NCI-H1048 (cell line): ENCODE measurements at places on chromosomes 2 and 18.

GRCh38 chr2:169397697-169398096 is 35.4 kb upstream of the LRP2 start:
- no peak for DNase-seq

- DNase-seq = no peak
Measured at GRCh38 chr2:121135168-121135853, 149.7 kb downstream of the TFCP2L1 start.

DNA sequence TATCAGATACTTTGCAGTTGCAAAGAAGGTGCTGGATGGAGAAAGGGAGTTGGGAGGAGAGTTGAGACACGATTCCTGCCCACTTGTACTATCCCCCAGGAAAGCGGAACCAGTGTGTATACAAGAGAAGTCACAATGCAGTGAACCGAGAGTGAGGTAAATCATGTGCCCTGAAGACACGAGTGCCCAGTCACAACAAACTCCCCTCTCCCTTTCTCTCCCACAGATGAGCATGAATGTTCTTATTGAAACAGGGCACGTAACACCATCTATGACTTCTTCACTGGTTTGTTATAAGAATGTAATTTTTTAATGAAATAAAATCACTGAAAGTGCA is 155.7 kb downstream of the IRS1 start:
- DNase-seq = no peak

- no peak for DNase-seq
Measured at GRCh38 chr18:78822949-78823285, 156.7 kb upstream of the SALL3 start.

DNA sequence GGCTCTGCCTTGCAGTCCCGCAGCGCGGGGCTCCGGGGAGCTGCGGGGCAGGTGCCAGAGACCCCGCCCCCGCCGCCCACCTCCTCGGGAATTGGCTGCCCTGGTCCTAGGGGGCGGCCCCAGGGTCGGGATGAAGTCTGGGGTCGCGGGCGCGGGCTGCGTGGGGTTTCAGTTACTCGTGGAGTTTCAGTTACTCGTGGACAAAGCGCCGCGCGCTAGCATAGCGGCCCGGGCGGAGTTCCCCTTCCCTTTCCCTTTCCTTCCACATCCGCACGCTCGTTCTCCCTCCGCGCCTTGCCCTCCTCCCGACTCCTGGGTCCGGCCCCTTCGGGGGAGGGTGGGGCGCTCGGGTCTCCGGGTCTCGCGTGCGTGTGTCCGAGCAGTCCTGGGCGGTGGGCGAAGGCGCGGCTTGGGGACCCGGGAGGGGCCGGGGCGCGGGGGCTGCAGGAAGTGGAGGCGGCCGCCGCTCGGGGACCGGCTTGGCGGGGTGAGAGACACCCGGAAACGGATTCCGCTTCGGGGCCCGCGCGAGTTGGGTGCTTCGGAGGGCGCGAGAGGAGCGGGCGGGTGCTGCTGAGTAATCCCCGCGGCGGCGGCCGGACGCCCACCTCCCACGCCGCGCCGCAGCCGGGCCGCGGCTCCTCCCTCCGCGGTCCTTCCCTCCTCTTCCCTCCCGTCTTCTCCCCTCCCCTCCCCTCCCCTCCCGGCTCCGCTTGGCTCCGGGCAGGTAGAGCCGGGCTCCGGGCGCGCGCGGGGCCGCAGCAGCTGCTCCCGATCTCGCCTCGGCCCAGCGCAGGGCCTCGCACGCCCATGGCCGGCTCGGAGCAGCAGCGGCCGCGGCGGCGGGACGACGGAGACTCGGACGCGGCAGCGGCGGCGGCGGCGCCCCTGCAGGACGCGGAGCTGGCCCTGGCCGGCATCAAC is at the start of gene TTC39C:
Gene TTC39C (plus strand): TSS at position 693 of the 924 bp plus-strand sequence. CDS start 118 bp downstream, at position 811.
- DNase-seq = no peak
